Activated CD8-positive, alpha-beta memory T cell treated with anti-CD3 and anti-CD28 coated beads, Interleukin-2, amount 50 U/mL, for 48 hours (primary cell): ENCODE measurements at places on chromosomes 12 and 14.

GRCh38 chr12:47855502-47855901, 35.8 kb upstream of the HDAC7 start:
- DNase-seq, result no peak

DNA sequence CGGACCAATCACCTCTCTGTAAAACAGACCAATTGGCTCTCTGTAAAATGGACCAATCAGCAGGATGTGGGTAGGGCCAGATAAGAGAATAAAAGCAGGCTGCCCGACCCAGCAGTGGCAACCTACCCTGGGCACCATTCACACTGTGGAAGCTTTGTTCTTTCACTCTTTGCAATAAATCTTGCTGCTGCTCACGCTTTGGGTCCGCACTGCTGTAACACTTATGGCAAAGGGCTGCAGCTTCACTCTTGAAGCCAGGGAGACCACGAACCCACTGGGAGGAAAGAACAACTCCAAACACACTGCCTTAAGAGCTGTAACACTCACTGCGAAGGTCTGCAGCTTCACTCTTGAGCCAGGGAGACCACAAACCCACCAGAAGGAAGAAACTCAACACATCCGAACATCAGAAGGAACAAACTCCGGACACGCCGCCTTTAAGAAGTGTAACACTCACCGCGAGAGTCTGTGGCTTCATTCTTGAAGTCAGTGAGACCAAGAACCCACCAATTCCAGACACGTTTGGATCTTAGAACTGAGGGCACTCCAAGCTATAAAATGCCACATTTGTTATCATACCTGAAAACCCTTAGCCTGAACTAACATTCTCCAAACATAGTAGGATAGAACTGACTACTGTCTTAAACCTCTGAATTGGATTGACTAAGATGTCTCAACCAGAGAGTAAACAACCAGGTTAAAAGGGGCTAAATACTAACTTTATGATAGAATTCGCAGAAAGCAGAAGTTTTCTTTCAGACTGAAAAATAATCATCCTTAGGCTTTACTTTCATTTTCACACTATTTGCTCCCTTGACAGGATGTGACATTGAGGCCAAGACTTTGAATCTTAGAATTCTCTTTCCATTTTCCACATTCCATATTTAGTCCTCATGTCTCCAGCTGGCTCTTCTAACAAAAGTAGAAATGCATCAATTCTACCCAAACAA, 33.6 kb downstream of the CDKL1 start:
- DNase-seq, result peak; percentile 66

GRCh38 chr12:6735448-6736191, 11.8 kb downstream of the COPS7A start:
- no peak for DNase-seq

GRCh38 chr14:95386536-95387095, 66.9 kb upstream of the CLMN start:
- no peak for DNase-seq

- no peak for DNase-seq
These were observed 111.5 kb downstream of the PAX9 start for GRCh38 chr14:36773136-36773540.

DNA sequence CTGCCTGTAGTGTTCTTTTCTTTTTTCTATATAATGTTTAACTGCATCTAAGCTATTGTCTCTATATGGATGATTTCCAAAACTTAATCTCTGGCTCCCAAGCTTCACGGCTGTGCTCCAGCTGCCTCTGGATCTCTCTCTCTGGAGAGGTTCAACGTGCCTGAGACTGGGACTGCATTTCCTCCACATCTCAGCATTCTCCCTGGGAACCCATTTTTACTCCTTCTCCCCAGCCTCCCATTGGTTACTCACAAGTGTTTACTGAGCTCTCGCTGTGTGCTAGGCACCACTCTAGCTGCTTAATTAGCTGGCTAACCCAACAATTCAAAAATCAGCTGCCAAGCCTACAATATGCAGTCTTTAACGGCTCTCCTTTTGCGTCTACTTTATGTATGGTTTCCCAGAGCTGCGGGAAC, 34.7 kb downstream of the FBXL14 start:
- DNase-seq, result no peak

DNA sequence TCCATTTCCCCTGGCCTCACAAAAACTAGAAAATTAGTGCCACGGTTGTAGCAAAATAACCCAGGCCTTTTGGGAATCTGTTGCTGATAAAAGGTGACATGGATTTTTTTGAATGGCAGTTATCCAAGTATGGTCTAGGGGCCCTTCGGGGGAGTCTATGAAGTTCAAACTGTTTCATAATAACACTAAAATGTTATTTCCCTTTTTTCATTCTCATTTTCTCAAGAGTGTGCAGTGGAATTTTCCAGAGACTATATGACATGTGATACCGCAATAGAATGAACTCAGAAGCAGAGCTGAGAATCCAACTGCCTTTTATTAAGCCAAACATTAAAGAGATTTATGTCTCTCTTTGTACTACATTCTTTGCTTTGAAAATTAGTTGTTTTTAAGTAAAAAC, 26.9 kb downstream of the GSTZ1 start:
- DNase-seq, result no peak

GRCh38 chr14:105475269-105476096, 862 bp downstream of the CRIP2 start:
- no peak for DNase-seq

GRCh38 chr12:95583933-95584332, 32.7 kb upstream of the USP44 start:
- no peak for DNase-seq
